NCI-H1105 treated with DMSO at 0.1 percent for 48 hours (cell line): ENCODE measurements at places on chromosomes 12 and 14.

DNA sequence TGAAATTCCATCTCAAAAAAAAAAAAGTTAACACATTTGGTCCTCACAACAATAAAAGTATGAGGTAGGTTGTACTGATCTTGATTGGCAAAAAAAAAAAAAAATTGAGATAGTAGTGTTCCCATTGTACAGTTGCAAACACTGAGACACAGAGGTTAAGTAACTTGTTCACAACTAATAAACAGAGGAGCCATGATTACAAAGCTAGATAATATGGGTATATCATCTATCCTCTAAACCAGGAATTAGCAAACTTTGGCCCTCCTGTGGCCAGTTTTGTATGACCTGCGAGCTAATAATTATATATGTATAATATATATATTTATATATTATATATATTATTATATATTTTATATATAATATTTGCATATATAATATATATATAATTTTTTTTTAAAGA lies 2.3 kb upstream of the PSME1 start:
- DNase-seq = no peak

GRCh38 chr12:101564912-101565311 lies 29.9 kb upstream of the MYBPC1 start:
- no peak for DNase-seq

GRCh38 chr12:50825372-50825838 lies 17.3 kb upstream of the TMPRSS12 start:
- peak; percentile 39 for DNase-seq

DNA sequence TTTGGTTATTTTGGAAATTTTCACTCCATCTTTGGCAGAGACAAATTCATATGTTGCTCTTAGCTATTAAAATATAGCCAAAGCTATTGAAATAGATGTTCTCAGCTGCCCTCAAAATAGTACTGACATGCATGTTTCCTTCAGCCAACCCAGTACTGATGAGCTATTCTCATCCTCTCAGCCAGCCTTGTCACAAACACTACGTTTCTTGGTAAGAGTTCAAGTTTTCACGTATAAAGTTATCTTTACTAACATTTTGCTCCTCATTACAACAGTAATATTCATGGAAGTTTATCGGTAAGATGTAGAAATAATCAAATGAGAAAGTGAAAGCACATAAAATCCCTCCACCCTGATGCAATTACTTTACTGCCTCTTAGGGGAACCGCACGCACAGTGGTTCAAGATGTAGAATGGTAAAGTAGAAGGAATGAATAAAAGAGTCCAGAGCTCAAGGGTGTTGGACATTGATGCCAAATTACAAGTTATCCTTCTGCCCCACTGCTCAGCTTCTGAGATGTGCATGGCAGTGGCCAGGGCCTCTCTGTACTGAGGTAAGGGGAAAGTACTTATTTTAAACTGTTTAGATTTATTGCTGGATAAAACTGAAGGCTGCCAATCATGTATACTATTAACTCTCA lies 20.7 kb downstream of the GCH1 start:
- no peak for DNase-seq

DNA sequence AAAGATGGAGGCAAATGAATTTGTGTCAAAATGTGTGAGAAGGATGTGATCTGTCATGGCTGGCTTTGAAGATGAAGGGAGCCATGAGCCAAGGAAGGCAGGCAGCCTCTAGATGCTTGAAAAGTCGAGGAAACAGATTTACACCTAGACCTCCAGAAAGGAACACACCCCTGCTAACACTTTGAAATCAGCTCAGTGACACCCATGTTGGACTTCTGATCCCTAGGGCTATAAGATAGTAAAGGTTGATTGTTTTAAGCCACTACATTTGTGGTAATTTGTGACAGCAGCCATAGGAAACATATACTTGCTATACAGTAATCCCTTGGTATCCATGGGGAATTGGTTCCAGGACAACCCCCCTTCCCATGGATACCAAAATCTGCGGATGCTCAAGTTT lies 80.5 kb upstream of the DYRK2 start:
- DNase-seq = no peak

- no peak for DNase-seq
Measured at GRCh38 chr12:79681008-79681590, 9.7 kb downstream of the PAWR start.

DNA sequence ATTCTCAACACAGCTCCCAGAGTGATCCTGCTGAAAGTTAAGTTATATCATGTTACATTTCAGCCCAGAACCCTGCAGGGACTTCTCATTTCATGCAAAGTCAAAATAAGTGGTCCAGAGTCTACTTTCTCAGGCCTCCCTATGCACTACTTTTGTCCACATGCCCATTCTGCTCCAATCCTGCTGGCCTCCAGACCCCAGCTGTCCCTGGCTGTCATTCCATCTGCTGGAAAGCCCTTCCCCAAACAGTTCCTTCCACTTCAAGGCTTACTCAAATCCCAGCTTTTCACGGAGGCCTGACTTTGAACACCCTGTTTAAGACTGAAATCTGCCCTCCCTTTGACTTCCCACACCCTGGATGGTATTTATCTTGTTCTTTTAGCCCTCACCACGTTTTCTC lies 109.8 kb upstream of the DNM1L start:
- DNase-seq = no peak

DNA sequence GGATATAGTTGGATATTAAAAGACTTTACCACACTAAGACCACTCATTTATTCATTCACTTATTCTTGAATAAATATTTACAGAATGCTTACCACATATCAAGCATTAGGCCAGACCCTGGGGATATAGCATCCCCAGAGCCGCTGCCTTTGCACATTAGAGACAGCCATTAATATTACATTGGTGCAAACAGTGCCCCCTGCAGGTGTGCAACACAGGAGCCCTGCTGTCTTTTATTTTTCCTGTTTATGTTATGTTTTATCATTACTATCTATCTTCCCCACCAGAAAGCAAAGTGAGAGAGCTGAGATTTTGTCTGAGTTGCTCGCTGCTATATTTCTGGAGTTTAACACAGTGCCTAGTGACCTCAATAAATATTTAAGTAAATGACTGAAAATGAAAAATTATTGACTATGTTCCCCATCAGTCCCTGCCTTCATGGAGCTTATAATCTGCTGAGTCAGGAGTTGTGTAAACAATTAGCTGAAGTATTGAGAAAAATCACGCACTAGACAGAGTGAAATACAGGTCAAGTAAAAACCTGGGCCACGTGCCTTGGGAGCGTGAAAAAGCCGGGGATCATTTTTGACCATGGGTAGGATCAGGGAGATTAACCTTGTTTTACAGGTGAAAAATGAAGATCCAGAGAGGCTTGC lies 301.6 kb downstream of the PCNX1 start:
- no peak for DNase-seq

DNA sequence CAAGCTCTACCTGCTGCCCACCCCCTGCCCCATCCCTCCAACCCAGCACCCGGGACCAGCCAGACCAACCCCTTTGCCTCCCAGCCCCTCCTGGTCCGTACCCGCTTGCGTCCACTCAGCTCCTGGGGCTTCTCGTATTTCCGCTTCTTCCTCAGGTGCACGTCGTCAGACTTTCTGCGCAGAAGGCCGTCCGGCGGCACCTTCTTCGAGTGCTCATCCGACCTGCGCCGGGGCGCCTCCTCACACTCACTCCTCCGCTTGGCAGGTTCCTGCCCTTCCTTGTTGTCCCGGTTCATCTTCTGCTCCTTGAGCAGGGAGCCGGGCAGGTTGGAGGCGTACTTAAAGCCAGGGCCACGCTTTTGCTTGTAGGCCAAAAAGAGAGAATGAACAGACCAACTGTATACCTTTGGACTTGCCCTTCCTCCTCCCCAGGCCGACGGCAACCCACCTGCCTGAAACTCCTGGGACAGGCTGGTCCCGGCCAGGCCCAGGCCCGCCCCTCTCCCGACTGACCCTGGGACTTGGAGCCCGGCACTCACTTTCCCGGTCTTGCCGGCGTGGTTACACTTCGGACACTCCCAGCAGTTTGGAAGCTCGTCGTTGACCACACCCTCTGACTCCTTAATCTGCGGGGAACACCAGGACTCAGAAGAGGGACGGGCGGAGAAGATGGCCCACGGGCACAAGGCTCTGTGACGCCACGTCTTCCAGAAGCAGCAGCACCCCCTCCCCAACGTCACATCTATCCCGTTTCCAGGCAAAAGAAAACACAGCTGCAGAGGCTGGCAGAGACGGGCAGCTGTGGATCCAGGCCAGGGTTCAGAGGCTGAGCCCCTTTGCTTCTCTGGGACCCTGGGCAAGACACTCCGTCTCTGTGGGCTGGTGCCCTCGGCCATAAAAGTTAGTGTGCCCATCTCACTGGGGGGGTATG lies 44.3 kb downstream of the RNF34 start:
- no peak for DNase-seq

- DNase-seq = no peak
Measured at GRCh38 chr12:2286461-2287131, 233.8 kb downstream of the CACNA1C start.

DNA sequence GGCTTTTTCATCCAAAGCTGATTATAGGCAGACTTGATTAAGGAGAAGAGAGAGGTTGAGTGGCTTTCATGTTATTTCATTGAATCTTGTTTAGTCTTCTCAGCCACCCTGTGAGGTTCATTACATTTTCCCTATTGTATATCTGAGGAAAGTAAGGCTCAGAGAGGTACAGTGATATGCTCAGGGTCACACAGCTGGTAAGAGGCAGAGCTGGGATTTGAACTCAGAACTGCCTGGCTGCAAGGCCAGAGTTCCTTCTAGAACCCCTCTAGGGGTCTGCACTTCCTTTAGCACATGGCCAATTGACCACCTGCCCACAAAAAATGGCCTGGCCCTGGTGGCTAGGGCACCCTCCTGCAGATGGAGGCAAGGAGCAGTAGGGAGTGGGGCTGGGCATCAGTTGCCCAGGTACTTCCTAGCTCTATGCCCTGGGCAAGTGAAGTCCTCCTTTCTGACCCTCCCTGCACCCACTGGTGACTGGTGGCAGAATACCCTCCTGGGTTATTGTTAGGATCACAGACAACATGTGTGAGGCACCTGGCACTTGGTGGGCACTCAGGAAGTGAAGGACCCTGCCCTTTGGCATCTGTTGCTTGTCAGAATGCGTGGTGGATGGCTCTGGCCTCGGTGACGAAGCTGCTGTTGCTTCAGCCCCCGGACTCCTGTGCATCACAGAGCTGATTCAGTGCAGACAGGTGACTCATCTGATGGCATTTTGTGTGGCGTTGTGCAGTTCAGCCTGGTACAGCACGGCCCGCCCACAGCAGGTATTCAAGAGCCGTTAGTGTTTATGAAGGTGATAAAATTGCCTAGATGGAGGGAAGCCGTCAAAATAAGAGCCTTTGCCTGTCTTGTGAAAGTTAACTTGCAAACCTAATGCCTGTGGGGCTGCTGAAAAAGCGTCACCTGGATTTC lies 115.8 kb downstream of the SLC25A47 start:
- peak; percentile 15 for DNase-seq

DNA sequence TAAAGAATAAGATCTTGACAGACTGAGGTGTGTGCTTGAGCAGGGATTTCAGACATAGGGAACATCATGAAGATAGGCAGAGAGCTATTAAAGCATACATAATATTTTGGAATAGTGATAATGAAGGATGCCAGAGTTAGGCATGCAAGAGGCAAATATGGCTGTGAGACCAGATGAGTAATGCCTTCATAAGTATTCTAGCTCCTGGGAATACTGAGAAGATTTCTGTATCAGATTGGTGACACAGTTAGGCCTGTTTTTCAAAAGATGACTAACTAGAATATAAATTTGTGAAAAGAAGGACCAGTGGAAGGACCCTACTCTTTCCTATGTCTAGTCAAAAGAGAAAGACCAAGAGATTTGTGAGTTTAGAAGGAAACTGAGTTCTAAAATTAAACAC lies 108.8 kb downstream of the TXNDC16 start:
- no peak for DNase-seq

GRCh38 chr12:113422030-113422885 lies at the start of gene SDSL:
SDSL (plus strand) TSS chr12:113422380; CDS start chr12:113427983, 5,603 bp downstream.
- no peak for DNase-seq

GRCh38 chr12:75650595-75651341 lies 139.4 kb upstream of the KRR1 start:
- DNase-seq = no peak

DNA sequence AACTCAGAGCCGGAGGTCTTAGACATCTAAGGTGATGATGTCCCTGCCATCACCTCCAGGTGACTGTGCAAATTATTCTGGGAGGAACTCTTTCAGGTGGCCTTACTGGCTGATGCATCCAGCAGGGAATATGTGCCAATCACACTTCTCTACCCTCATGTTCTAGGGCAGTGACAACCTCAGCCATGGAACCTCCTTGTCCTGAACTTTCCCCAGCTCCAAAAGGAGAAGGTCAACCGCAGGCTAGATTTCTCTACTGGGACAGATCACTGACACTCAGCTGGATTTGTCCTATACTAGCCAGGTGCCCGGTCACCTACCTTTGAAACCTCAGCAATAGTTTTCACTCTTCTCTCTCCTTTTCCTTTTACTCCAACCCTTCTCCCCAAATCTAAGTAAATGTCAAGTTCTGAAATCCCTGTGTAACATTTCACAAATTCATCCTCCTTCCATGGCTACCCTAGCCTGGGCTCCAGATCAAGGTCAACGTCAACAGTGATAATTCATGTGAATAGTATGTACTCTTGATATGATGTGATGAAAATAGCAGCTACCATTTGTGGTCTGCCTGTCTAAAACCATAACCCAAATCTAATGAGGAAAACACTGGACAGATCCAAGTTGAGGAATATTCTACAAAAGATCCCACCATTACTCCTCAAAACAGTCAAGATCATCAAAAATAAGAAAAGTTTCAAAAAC lies 115.0 kb upstream of the EGLN3 start:
- no peak for DNase-seq

DNA sequence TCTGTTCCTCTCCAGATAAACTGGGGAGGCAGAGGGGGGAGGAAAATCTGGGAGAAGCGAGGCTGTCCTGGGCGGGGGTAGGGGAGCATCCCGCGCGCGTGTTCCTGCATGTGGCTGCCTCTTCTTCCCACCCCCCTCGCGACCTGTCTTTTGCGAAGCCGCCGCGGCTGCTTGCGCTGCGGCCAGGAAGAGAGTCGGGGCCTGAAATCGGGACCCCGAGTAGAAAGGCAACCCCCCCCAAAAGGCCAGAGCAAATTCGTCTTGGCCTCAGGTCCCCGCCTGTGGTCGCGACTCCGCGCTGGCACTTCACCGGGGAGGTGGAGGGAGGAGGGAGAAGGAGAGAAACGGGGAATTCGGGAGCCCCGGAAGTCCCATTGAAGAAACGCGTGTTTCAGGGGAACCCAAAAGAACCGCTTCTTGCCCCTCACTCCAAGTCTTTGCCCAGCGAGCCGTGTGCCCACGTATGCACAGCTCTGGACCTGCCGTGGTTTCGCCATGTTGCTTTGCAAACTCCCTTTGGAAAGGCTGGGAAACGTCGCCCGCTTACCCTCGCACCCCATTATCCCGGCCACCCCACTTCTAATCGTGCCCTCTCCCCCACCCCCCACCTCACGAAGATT lies 944 bp downstream of the CCND2 start:
- no peak for DNase-seq

GRCh38 chr14:53951627-53952303 lies 4.9 kb downstream of the BMP4 start:
- DNase-seq = peak; percentile 26

GRCh38 chr12:19846574-19846973 lies 407.3 kb downstream of the AEBP2 start:
- DNase-seq = no peak

DNA sequence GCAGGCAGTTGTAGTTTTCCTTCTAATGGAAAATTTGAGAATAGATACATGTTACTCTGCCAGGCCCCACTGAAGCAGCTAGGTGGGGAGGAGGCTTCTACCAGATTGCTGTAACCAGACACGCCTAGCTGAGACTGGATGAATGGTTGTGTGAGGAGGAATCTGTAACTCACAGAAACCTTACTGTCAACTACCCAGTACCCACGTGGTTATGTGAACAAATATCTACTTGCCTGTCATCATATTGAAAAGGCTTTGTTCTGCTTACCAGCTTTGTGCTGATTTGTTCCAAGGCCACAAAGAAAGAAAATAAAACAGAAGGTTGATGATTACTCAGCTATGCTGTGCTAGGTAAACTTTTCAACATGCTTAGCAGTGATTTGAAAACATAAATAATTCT lies 167.2 kb downstream of the CAPZA3 start:
- DNase-seq = no peak
